T47D (cell line): ENCODE measurements at places on chromosomes 5 and 9.

DNA sequence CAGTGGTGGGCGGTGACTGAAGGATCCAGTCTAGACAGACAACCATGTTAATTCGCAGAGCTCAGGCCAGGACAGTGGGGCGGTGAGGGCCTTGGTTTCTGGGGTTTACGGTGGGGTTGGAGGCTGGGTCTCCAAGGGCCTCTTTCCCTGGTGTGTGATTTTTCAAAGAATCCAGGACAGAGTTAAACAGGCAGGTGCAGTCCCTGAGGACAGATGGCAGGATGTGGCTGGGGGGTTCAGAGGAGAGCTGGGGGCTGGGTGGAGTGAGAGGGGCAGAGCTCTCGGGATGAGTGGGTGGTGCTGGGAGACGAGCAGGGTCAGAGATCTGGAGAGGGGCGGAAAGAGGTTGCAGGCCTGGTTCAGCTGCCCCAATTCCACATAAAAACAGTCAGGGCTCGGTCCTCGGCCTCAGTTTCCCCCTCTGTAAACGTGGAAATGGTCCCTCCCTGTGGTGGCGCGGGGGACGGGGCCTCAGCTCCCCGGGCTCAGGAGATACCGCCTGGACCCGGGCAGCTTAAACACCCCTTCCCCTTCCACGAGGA lies 145.9 kb downstream of the GAPVD1 start:
- DNase-seq, result no peak

DNA sequence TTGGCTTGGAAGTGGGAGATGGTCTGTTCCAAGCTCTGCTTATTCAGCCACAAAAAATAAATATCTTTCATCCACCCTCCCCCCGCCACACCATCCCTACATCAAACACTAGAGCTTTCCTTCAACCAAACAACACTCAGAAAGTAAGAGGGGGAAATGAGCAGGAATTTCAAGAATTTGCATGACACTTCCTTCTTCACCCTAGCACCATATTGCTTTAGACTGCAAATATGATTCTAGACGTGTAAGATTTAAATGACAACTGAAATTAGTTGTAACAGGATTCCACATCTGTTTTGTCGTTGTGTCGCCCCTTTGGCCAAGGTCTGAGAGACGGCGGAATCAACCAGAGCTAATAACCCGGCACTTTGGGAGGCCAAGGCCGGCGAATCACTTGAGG lies 88.5 kb downstream of the NDFIP1 start:
- no peak for DNase-seq

DNA sequence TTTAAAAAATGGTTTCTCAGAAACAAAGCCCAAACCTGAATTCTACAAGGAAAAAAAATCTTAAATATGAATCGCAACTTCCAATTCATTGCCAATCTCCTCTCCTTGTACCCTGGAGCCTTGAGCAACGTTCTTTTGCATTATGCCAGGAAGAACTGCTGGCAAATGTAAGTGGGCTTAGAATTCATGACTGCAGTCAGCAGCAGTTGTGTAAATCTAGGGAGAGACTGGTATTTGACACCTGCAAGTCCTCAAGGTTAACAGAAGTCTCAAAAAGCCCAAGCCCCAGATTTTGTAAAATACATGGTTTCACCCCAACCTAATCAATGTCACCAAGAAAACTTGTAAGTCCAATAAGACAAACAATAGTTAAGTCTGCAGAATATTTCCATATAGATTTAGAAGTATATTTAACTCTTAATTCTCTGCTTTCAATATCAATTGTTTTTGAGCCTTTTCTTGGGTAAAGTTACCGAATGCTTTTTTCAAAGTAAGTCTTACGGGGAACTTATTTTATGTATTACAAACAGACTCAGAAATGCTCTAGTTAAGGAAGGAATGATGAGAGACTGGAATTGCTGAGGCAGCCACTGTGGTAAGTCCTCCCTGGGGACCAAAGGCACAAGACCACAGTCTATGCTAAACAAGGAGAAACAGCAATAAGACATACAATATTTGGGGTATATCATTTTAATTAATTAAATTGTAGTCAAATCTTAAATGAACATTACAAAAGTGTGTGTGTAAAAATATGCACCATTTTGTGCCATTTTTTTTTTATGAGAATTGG lies 31.3 kb downstream of the ELL2 start:
- no peak for DNase-seq

GRCh38 chr5:54696931-54697330 lies 179.4 kb downstream of the SNX18 start:
- DNase-seq, result no peak

GRCh38 chr9:113154946-113155345 lies 4.1 kb downstream of the SLC31A2 start:
- no peak for DNase-seq

GRCh38 chr9:110128664-110129329 lies 79.2 kb downstream of the C9orf152 start:
- DNase-seq, result no peak

- no peak for DNase-seq
Measured at GRCh38 chr5:58770136-58770535, 187.3 kb downstream of the RAB3C start.

DNA sequence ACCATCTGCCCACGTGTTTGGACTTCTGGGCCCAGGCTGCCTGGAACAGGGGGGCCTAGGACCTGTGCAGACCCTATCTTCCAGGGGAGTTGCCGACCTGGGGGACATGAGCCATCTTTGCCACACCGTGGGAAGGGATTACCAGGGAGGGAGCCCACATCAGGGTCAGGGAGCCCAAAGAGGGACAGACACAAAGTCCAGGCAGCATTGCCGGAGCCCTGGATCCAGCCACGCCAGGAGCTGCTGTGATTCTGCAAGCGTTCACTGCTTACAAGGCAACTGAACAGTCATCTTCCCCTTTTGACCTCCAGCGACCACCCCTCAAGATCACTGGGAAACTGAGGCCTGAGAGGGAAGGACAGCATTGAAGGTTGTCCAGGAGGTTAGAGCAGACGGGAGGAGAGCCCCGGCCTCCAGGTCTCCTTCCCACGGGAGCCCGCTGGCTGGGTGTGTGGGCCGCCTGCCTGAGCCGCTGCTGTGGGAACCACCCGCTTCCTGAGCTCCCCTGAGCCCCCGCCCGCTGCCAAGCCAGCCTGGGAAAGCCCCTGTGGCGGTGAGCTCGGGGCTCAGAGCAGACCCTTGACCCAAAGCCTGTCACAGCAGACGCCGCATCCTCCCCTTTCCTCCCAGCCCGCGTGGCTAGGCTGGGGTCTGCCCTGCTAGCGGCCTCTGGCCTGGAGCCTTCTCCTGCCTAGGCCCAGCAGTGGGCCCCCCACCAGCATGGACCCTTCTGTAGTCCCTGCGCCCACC lies 17.1 kb upstream of the NOTCH1 start:
- DNase-seq, result no peak

- no peak for DNase-seq
Measured at GRCh38 chr5:82445726-82446335, 167.7 kb upstream of the RPS23 start.

DNA sequence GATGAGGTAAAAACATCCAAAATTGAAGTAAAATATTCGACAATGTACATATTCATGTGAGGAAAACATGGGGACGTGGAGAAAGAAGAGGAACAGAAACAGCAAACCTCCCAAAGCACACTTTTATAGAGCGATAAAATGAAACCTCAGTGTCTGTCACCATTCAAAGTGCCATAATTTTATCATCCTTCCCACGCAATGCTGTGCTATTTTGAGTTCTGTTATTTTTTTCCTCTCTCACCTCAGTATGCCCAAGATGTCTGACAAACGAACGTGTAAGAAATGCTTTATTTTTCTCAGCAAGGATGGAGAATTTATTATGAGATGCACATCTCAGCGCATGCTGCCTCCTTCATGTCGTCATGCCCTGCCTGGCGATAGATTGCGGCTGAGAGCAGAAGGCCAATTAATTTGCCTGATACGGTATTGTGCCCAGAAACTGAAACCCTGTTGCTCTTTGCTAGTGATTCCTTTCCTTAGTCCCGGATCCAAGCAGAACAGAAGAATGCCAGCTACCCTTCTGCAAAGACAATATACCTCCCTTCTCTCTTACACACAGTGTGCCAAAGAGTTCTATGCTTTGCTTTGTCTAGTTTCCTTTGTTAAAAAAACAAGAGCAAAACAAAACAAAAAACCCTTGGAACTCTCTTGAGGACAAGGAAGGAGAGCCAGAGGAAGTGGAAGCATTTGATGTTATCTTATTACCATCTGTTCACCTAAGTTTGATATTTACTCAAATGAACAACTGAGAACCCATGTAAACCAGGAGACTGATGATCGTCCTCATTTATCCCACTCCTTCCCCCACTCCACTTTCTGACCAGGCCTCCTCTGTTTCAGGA lies 192.4 kb downstream of the SEMA6A start:
- DNase-seq, result no peak

- no peak for DNase-seq
Measured at GRCh38 chr9:18010492-18010891, 431.6 kb downstream of the SH3GL2 start.

DNA sequence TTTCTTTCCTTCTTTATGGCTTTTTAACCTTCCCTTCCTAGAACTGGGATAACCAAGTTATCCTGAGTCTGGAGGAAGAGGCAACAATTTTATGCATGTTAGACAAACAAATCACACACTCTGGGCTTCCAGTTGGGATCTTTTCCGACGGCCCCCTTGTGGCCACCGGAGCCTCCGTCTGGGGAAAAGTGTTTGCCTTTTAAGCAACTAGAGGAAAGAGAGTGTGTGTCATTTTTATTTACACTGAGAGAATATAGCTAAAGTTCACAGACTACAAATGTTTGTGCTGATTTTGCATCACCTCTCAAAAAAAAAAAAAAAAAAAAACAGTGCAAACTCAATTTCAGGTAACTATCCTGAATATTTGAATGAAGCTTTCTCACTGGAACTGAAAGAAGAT lies 126.2 kb downstream of the SEMA6A start:
- DNase-seq, result no peak
